ENCODE measurements at places on chromosomes 16 and 17.
A peak's percentile ranks its signal among the peaks of the same experiment; 100 is the strongest.

DNA sequence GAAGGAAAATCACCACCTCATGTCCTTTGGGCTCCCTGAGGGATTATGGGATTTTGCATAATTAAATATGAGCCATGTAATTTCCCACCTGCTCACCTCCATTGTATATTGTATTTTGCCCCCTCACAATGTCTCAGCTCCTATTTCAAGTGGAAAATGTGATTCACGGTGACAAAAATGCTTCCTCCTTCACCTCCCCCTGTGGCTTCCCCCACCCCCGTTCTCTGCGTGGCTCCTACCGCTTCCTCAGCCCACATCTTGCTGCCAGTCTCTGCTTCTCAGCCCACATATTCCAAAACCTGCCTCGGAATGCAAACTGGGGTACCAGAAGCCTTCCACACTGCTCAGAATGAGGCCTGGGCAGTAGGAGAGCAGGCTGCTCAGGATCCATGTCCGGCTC is 394.5 kb upstream of the C16orf82 start:
- DNase-seq: no peak

GRCh38 chr16:57694725-57695679 is at the start of gene DRC7:
Gene DRC7, plus strand, starts transcription at chr16:57694806. Its CDS starts 3,144 bp downstream, at chr16:57697950.
- DNase-seq: peak; percentile 56

DNA sequence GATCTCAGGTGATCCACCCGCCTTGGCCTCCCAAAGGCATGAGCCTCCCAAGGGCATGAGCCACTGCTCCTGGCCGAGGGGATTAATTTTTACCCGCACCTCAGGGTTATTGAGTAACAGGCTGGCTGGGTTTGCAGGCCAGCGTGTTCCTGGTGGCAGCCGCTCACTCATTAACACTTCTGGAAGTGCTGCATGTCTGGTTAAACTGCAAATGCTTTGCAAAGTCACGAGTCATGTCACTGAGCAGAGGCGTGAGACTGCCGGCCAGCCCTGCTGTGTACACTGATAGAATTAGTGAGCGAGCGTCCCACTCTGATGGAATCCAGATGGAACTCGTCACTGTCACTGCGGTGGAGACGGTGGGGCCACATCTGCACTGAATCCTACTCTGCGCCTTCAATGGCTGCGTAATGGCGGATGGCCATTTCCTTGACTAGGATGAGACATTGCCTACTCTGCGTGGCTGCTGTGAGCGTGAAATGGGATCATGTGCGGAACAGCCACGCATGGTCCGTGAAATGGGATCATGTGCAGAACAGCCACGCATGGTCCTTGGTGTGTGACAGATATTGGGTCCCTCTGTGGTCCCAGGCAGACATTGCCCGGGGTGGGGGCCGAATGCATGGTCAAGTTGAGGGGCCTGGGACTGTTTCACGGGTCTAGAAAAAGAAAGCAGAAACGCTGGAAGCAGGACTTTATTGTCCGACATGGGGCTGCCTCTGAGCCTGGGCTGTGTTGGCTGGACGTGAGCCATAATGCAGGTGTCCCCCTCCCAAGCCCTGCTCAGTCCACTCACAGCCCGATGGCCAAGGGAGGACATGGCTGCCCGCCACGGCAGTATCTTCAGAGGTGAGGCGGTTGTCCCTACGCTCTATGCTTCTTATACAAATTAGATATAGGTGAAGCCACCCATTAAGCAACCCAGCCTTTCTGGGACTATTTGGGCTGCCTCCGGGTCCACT is 740 bp upstream of the SLC5A10 start:
- no peak for DNase-seq

DNA sequence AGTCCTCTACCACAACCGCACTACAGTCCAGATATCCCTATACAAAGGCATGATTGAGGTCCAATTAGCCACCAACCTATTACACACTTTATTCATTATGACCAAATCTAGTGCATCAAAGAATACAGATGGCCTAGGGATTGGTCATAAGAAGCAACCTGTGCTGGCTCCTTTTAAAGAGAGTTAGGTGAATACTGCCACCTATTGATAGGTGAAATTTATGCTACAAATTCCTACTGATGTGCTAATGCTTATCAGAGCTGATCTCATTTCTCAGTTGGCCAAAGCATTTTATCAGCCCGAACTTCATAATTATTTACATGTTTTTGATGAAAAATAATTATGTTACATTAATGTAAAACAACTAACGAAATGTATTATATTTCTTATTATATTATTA is 166.3 kb downstream of the ANKFN1 start:
- peak; percentile 41 for DNase-seq

DNA sequence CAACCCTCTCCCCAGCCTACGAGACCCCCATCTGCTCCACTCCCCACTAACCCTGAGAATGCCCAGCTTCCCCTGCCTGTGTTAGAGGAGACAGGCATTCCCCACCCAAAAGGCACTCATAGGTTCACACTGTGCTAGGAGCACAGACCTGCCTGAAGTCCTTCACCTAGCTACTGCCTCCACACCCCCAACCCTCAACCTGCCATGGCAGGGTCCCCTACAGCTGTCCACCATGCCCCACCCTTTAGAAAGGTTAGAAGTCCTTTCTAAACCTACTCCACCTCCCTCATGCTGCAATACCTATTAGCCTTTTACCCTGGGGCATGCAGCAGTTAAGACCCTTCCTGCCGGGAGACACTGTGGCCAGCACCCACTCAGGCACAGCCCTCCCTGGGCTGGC is 9.1 kb downstream of the SRCIN1 start:
- no peak for DNase-seq

GRCh38 chr17:82664701-82665182 is 16.5 kb upstream of the WDR45B start:
- DNase-seq: no peak

Data from NCI-H1105 treated with DMSO at 0.1 percent for 48 hours (cell line).